ENCODE measurements at places on chromosomes 2 and 18.
A peak's percentile ranks its signal among the peaks of the same experiment; 100 is the strongest.

- no peak for DNase-seq
These were observed 346.7 kb downstream of the RND3 start for GRCh38 chr2:150140777-150141176.

DNA sequence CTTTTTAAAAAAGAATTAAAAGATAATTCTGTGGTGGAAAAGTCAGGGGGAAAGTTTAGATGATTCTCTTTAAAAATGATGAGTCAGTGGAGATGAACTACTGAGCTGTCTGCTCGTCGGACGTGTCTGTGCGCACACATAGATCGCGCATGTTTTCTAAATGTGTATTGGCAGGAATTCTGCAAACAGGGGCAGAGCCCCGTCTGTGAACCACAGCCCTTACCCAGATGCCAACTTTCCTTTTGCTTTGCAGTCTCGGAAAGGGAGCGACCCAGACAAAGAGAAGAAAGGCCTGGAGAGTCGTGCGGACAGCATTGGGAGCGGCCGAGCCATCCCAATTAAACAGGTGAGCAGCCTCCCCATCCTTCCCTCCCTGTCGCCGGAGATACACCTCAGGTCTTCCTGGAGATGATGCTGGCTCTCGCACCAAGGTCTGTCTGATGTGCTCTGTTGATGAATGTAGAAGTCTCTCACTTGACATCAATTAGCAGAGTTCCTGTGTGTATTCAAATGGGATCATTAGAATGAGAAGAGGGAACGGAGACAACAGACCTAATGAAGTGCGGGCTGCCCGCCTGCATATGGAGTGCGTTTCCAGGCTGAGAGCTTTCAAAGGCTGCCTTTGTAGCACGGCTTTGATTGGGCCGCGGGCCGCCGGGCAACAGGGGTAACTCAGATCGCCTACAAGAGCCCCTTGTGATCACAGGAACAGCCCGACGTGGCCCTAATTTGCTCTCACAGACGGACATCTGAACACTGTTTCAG lies 313.3 kb downstream of the AGAP1 start:
- no peak for DNase-seq

- peak; percentile 77 for DNase-seq
These were observed 10.6 kb upstream of the ATG16L1 start for GRCh38 chr2:233240897-233241296.

GRCh38 chr2:176997074-176997791 lies 215.4 kb upstream of the HNRNPA3 start:
- no peak for DNase-seq

DNA sequence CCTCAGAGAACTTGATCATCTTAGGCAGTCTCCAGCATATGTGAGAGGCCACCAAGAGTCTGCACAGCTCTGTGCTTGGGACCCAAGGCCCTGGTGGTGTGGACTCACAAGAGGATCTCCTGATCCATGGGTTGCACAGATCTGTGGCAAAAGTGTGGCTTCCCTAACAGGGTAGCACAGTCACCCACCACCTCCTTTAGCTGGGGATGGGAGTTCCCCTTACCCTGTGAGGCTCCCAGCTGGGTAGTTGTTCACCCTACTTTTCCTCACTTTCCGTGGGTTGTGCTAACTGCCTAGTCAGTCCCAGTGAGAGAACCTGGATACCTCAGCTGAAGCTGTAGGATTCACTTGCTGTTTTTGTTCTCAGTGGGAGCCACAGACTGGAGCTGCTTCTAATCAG lies 123.7 kb downstream of the FTCDNL1 start:
- DNase-seq: no peak

DNA sequence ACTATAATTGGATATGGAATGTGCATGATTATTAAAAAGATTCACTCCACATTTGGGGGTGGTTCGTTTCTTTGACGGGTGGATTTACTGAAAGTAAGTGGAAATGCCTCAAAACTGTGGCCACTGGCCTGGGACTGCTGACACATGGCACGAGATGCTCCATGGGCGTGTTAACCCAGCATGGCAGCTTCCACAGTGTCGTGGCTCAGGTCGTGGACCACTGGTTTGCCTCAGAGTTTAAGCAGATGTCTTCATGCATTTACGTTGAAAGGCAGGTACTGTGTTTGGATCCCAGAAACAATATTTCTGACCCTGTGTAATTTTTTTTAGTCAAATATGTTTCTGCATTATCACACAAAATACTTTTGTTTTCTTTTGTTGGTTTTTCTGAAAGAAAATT lies 242.0 kb downstream of the GBX2 start:
- DNase-seq: no peak

DNA sequence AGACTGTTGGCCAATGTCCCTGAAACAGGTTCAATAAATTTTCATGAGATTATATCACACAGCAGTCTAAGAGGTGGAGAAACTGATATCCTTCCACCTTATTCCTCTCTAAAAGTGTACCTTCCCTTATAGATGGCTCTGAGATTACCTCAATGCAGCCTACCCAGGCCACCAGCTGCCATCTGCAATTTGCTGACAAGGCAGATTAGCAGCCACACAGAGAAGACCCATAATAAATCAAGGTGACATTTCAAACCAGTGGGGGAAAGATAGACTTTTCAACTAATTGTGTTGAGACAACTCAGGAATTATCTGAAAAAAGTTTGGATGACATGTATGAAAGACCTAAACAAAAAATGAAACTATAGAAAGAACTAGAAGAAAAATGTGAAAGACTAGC lies 43.2 kb downstream of the ZBTB7C start:
- DNase-seq: no peak

Measured in OCI-LY7 (cell line).